Activated T-cell treated with anti-CD3 and anti-CD28 coated beads for 4 hours (primary cell): ENCODE measurements at places on chromosomes 1 and 21.

- DNase-seq: no peak
Observed at GRCh38 chr1:154496383-154496782, 5.6 kb upstream of the TDRD10 start.

- no peak for DNase-seq
Observed at GRCh38 chr1:206521694-206522402, 14.5 kb downstream of the RASSF5 start.

DNA sequence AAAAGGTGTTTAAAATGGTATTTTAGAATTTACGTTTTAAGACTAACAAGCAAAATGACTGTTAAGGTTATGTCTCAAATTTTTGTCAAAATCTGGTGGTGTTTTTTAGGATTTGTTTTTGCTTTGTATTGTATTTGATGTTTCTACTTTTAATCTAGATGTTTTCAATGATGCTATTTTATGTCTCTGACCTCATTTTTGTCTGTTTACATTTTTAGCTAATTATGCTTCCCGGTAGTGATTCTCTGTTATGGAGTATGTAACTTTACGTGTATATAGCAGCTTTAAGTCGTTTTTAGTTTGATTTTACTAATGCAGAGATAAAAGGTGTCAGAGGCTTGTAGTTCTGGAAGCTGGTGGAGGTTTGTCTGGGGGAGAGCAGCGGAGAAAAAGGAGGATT is 71.8 kb downstream of the PRDM2 start:
- DNase-seq: no peak

DNA sequence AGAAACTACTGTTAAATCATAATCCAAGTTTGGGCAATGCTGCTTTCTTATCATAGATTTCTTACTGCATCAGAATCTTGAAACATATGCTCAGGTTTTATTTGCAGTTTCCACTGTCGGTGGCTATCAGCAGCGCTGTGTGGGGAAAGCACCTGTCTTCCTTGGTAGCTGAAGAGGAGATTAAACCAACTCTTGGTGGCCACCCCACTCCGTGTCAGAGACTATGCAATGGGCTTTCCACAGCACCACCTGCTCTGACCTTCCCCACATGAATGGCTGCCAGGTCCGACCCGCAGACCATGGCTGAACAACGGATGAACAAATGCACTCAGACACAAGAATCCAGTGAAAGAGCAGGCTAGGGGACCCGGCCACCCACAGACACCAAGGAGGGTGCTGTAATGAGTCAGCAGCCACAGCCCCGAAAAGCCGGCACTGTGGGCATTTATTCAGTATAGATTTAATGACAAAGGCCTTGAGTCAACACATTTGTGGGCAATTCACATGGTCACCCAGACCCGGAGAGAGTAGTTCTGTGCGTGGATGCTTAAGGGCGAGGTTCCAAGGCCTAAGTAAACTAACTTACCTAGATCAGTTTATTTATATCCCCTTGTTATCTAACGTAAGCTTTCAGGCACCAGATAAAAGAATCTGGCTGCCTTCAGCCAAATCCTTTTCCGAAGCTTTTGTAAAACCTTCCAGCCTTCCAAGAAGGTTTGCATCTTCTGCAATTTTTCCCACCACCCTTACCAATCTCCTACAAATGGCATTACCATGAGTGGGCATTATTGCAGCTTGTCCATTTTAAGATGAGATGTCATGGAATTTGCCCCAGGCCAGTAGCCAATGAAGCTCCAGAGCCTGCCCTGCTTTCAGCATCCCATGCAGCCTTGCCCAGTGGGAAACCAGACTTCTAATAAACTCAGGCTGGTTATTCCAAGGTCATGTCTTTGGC is 82.7 kb downstream of the HLCS start:
- no peak for DNase-seq

GRCh38 chr1:86435327-86435726 is 11.4 kb downstream of the CLCA2 start:
- DNase-seq: no peak

DNA sequence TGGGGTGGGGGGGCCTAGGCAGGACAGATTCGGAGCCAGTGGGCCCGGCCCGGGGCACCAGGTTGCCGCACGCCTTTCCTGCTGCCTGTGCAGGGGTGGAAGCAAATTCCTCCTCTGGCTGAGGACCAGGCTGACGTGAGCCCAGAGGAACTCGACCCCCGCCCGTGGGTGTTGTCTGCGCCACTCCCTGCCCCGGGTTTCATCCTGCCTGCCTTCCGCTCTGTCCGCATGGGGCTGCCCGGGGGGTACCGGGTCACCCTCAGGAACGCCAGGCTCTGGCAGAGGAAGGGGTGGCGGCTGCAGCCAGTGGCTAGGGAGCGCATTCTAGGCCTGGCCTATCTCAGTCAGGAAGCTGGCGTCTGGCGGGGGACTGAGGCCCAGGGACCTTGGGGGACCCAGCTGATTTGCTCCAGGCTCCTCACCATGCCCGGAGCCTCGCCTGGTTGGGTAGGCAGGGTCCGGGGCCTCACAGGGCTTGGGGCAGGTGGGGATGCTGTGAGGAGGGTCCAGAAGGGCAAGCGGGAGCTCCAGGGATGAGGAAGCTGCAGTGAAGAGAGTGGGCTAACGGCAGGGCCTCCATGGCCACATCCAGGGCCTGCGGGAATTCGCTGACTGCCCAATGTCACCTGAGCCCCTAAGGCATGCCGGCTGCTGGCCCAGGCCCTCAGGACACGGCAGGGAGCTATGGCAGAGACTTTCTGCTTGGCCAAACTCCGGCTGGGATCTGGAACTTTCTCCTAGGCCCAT is 2.4 kb upstream of the IBA57 start:
- DNase-seq: no peak

DNA sequence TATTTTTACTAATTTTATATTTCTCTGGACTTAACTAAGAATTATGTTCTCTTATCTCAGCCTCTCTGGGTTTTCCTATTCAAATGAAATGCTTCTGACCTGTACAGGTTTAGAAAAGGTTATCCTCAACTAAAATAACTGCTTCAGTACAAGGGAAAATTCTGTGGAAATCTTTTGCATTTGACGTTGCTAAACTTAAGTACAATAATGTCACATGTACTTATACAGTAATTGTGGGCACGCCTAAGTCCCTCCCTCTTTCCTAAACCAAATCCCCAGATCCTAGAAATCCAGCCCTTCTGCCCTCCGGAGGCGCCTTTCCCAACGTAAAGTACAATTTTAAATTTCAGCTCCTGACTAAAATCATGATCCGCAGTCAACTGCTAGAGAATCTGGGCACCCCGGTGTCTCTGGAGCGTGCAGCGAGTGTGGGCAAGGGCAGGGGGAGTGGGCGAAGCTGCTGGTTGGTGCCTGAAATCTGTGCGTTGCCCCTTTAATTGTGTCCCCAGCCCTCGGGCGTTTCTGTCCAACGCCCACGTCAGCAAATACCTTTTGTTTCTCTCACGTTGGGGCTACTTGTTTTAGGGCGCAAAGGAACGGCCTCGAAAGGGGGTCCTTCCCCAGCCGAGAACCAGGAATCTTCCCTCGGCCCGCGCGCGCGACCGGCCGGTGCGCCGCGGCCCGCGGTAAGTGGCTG is at the start of gene ZBTB8A:
Gene ZBTB8A (plus strand): TSS at position 541 of the 697 bp plus-strand sequence. CDS start 53,505 bp downstream, outside the sequence.
- peak; percentile 2 for DNase-seq

DNA sequence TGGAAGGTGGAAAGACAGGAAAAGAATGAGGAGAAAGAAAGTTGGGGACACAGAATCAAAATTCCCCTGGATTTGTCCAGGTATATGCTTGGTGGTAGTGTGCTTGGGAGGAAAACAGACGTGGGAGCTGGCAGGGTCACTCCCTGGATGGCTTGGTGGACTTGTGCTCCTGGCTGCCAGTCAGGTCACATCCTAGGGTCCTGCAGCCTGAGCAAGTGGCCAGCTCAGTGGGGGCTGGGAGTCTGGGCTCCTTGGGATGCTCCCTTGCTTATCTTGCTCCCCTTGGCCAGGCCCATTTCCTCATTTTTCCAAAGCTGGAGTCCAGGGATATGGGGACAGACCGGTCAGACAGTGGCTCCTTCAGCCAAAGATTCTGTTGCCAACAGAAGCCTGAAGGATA is 144.0 kb downstream of the CNIH3 start:
- DNase-seq: no peak

GRCh38 chr1:17472814-17473213 is 33.3 kb upstream of the RCC2 start:
- DNase-seq: no peak

- DNase-seq: no peak
Observed at GRCh38 chr1:9960706-9961562, 17.7 kb downstream of the NMNAT1 start.

- DNase-seq: no peak
Observed at GRCh38 chr1:155454096-155454495, 108.5 kb downstream of the ASH1L start.

DNA sequence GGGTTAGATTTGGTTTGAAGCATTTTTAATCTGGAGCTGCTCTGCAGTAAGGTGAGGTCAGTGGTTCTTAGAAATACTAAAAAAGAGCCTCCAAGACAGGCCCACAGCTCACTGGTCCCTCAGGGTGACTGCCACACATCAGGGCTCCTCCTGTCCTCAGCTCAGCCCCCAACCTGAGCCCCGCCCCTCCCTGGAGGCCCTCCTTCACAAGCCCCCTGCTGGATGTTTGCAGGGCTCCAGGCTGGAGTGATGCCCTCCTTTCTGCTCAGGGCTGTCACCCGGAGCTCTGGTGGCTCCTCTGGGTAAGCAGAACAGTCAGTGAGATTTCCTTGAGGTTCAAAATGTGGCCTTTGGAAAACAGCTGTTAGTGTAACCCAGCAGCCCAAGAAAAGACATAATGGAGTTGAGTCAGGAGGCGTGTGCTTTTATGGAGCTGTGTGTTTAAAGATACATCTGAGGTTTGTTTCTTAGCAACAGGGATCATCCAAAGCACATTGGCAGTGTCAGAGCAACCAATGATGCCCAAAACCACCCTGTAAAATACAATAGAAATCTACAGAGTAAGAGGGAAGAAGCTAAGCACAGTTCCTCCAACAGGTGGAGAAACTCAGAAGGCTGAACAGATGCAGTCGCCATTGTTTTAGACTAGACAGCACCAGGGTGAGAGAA is 21.4 kb downstream of the STUM start:
- no peak for DNase-seq

DNA sequence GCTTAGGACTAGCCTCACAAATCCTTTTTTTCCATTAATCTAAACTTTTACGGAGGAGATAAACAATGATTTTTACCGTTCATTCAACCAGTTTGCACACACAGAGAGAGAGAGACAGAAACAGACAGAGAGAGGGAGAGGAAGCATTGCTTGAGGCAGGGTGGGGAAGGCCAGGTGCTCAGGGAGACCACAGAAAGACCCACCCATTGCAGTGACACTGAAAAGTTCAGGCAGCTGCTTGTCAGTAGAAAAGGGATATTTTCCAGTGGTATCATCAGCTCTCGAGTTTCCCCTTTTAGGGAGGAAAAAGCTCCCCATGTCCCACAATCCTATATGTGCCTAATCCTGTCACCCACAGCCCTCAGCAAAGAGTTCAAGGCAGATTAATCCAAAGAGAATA is 27.2 kb downstream of the TCP10L start:
- DNase-seq: no peak

DNA sequence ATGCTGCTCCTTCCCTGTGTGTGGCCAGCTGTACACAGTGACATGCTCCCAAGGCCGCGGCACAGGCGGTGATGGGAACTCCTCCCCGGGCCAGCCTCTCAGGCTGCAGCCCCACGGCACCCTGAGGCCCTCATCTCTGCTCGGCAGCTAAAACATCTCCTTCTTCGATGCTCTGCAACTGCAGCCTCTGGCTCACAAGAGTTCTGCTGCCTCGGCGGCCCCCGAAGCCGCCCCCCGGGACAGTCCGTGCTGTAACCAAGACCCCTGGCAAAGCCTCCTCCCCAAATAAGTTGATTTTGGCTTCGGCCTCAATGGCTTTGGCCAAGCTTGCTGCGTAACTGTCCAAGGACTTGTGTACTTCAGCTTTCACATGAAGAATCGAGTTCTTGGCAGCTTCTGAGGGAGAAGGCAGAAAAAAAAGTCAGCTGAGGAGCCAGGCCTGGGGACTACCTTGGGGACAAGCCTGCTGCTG is 51.3 kb downstream of the GPR161 start:
- DNase-seq: no peak

- DNase-seq: no peak
Observed at GRCh38 chr1:76082062-76082461, 7.5 kb downstream of the ST6GALNAC3 start.

- DNase-seq: no peak
Observed at GRCh38 chr1:53642215-53642555, 96.8 kb downstream of the GLIS1 start.

DNA sequence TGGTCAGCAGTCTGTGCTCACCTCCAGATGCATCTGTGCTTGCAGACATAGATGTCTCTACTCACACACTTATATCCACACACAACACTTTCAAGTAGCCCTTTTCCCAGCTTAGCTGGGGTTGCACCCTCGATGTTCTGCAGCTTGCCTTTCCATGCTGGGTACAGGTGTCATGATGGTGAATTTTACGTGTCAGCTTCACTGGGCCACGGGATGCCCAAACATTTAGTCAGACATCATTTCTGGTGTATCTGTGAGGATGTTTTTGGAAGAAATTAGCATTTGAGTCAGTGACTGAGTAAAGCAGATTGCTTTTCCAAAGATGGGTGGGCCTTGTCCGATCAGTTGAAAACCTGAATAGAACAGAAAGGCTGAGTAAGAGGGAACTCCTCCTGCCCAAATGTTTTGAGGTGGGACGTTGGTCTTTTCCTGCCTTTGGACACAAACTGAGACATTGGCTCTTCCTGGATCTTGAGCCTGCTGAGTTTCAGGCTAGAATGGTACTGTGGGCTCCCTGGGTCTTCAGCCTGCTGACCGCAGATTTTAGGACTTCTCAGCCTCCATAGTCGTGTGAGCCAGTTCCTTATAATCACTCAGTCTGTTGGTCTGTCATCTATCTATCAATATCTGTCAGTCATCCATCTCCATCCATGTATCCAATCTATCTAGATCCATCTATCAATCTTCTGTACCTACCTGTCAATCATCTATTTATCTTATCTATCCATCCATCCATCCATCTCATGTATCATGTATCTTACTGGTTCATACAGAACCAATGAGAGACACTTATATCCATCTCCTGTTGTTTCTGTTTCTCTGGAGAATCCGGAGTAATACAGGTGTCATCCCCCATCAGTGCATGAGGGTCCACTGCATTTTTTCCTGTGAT is 12.7 kb upstream of the OBSCN start:
- DNase-seq: no peak

DNA sequence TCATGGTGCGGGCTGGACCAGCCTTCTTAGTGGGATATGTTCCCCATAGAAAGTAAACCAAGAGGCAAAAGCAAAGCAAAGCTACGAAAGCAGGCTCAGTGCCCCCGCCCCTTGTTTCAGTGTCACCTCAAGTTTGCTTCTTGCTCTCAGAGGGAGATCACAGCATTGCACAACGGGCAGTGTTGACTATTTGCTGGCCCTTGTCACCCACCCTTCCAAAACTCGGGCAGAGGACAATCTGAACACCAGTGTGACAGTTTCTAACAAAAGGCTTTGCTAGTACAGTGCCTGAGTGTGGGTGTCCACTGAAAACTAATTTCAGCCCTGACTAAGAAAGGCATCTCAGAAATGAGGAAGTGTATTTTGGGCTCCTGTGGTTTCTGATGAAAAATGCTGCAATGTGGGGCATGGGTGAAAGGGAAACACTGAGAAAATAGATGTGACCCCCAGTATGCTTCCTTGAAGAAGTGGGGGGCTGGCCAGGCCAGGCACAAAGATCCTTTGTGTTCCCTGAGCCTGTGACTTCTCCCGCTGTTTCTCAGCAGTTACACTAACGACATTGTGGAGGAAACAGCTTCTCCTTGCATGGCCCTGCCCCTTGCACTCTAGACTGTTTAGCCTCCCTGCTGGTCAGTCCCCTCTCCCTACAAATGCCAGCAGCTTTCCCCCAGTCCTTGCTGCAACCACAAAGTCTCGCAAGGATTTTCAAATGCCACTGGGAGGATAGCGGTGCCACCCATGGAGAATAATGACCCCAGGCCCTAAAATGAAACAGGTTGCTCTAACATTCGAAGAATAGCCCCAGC is 33.3 kb upstream of the KCNE1 start:
- no peak for DNase-seq

GRCh38 chr21:36747041-36747814 is 48.3 kb downstream of the SIM2 start:
- no peak for DNase-seq
